ENCODE measurements at places on chromosomes 3 and 15.

DNA sequence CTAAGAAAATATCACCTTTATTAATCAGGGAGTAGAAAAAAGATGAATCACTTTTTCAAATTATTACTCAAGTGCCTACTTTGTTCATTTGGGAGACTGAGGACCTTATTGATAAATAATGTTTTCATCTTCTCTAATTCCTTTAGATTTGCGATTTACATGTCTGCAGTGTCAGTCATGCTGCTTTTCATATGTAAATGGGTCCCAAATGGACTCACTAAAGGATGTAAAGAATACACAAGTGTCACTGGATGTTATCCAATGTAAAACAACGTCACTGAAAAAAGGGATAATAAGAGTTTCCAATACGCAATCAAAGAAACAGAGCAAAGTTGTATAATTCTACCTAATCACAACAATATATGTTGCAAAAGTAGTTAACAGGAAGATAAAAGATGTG lies 84.9 kb downstream of the TFDP2 start:
- DNase-seq, result no peak

DNA sequence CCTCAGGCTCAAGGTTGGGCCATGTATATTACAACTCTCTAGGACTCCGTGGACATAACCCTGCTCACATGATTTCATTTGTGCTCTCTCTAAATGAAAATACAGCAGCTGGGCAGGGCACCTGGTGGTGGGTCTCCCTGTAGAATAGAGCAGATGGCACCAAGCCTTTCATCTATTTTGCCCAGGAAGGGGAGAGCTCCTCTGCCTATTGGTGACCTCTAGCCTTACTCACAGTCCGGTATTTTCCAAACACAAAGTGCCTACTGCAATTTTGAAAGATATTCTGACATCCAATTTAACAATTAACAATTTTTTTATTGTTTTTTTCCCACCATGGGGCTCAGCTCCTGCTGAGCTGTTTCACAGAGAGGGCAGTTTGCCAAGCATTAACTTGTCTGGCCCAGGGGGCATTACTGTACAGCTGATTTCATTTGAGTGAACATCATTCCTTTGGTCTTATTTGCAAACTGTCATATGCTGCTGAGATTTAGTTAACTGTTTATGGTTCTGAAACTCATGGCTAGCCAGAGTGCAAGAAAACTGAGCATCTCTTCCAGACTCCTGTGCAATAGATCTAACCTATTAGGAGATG lies 474.0 kb downstream of the EPHB1 start:
- DNase-seq, result no peak

DNA sequence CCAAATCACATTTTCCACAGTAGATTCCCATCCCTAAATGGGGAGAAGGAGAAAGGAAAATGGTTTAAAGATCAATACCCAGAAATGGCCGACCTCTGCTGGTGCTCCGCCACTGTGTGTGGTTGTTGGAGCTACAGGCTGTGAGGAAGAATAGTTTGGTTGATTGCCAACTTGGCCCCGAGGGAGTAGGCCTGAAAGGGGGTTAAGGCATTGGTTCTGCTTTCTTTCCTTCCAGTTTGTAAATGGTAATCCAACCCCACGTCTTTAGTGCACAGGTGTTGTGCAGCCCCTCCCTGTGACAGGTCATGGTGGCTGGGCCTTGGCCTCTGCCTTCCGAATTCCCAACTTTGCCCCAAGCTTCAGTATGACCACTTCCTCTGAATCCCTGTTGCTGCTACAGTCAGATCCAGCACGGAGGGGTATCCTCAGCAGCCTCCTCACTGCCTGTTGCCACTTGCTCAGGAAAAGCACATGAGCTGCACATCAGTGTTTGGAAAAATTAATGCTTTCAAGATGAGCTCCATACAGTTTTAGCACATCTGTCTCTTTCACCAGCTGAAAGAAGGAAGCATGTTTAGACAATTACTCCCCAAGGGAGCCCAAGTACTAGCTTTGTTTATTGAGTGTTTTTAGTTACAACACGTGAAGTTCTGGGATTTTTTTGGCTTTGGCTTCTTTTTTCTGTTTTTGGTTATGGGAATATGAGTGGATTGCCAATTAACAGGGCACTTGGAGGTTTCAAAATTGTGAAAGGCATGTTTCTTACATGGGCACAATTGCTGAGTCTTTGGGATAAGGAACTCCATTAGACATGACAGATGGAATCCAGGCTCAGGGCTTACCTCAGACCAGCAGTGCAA lies 92.3 kb upstream of the ROPN1 start:
- no peak for DNase-seq

DNA sequence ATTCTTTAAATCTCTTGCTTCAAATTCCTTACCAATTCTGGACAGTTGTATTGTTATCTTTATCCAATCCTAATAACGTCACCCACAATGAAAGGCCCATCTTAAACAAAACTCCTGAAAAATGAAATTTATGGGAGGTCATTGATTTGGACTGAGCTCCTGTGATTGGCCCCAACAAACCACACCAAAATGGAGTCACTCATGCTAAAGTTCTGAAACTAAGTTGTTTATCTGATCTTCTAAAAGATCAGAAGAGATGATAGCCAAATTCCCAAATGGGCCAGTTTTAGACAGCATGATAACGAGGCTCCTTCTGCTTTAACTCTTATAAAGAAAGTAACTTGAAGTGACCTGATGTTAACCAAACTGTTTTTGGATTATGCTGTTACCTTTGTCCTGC lies 39.7 kb upstream of the GPD1L start:
- no peak for DNase-seq

- DNase-seq, result no peak
Measured at GRCh38 chr3:162555761-162556160, 1059.2 kb downstream of the OTOL1 start.

DNA sequence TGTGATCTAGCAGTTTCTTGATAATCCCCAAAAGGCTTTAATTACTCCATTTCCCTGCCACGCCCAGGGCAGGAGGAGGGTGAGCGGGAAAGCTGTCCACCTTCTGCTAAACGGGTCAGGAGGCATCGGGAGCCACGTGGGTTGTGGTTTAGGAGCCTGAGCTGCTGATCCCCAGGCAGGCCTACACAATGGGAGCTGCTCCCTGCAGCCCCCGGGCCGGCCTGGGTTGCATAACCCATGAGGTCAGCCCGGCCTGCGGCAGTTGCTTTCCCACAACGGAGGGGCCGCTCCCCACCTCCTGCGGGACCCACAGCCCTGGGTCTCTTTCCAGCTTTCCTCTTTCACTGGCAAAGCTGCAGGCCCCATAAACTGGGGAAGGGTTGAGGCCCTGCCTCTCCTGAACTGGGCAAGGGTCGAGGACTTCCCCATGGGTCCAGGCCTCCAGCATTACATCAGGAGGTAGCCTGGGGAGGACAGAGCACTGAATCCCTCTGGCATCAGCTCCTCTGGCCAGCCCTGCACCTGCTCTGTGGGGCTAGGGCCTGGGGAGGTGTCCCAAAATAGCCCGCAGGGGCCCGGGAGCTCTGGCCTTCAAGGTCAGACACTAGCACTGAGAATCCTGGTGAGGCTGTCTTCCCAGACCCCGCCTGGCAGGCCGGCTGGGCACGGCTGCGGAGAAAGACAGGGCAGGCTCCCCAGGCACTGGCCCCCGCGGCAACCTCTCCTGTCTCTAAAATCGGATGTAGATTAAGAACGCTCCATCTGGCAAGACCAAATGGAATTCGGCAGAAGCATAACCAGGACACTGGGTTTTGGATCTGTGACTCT lies 47.3 kb downstream of the ZDHHC19 start:
- no peak for DNase-seq

DNA sequence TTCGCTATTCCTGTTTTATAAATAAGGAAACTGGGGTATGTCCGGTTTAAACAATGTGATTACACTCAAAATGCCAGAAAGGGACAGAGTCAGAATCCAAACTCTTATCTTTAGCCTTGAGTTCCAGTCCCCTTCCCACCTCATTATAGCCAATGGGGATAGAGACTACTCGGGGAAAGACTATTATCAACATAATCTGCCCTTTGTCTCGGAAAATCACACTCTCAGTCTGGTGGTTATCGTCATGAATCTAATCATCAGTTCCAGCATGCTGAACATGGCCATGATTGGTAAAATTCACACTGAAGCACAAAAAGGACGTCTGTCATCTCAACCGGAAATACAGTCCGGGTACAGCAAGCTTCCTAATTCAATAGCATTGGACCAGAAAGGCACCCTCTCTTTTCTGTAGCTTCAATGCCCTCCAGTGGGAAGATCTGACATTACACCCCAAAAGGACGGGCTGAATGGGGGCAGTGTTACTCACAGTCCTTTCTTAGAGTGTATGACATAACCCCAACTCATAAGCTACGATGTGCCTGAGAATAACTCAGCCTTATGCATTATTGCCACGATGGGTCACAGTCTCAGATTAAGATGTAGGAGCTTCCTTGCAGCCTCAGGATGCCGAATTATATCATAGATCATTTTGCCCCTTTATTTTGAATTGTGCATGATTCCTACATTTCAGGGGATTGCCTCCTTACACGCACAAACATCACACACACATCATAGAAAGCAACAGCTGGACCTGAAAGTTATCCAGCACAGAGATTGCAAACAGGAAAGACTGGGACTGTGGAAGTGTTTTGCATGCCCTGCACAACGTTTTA lies 390.4 kb upstream of the LMCD1 start:
- peak; percentile 70 for DNase-seq

GRCh38 chr3:63972196-63972595 lies 51.1 kb downstream of the PSMD6 start:
- no peak for DNase-seq

GRCh38 chr3:113914646-113915045 lies 33.2 kb upstream of the ZDHHC23 start:
- no peak for DNase-seq

DNA sequence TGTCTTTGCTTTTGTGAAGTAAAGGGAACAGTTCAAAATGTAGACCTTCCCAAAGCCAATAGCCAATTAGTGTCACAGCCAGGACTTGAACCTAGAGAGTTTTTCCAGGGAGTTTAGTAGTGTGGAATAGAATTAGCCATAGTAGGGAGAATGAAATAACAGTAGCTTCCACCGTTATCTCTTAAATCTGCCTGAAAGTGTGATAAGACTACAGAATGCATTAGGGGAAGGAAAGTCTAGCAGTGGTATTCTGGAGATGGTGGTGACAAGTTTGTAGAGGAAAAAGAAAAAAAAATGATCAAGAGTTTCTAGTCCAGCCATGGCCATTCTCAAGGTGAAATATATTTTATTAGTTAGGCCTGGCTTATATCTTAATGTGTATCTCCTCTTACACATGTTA lies 13.8 kb downstream of the ATP11B start:
- DNase-seq, result no peak

DNA sequence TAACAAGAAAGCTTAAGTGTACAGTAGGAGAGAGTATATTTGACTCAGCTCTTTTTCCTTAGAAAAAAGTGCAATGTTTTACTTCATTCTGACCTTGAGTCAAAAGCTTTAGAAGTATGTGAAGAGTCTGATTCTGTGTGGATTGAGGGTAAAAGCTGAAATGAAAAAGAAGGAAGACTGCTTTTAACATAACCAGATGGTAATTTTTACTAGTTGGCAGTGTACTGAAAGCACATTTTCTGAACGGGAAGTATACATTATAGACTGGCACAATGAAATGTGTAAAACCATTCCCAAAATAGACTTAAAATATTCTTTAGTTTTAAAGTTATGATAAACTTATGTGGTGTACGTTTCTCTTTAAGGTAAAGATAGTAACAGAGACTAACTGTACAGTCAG lies 197.8 kb upstream of the ZNF717 start:
- no peak for DNase-seq

DNA sequence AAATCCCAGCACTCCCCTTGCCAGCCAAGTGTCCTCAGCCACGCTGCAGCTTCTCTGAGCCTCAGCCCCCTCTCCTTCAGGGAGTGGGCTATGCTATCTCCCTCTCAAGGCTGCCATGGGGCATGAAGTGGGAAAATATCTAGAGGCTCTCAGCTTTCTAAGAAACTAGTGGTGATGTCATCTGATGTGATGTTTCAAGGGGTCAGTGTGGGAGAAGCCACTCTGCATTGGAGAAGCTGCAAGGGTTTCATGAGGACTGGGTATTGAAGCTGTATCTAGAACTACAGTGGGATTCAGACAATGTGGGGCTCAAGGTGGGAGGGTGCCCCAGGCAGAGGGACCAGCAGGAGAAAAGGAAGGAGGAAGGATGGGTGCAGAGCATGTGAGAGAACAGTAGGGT lies 210.2 kb downstream of the TLE3 start:
- DNase-seq, result no peak

DNA sequence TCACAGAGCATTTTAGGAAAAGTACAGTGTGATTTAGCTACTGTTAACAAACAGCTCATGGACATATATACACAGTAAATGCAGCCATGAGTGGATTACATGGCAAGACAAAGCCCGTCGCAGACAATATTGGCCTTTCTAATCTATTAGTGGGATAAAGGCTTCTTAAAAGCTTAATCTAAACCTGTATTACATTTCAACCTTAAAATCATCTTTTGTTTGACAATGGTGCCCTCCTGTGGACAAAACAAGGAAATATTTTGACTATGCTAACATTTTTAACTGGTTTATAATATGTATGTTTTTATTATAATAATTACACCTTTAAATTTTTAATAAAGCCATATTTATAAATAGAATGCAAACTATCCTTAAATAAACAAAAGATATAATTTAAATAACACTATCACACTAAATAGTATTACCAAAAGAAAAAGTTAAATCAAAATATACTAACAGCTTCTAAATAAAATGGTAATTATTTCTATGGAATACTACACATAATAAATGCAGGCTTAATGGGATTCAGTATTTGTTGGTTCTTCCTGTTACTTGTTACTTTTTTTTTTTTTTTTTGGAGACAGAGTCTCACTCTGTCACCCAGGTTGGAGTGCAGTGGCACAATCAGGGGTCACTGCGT lies 38.6 kb downstream of the TAFA4 start:
- peak; percentile 60 for DNase-seq

GRCh38 chr3:18382760-18383369 lies 42.3 kb downstream of the SATB1 start:
- no peak for DNase-seq

- DNase-seq, result no peak
Measured at GRCh38 chr3:150422907-150423306, 14.8 kb downstream of the TSC22D2 start.

DNA sequence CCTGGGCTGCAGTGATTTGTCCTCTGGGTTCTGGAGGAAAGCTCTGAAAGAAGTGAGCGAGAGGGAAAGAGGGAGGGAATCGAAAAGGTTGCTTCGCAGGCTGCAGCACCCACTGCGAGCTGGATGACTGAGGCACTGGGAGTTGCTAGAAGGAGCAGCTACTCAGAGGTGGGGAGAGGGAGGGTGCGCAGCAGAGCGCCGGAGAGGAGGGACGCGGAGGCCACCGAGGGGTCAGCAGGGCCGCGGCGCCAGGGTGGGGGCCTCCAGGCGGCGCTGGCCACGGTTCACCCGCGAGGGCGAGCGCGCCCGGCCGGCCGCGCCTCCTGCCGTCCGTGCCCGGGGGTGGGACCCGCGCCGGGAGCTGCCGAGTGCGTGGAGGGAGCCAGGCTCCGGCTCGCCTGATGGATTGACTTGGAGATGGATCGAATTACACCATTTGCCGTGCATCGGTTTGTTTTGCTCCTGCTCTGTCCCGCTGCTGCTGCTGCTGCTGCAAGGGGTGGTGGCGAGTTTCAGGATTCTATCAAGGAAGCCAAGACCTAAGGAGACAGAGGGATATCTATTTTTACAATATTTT lies at the start of gene SEMA6D:
TSS of gene SEMA6D (plus strand) at position 470 of the 577 bp plus-strand sequence. CDS start 42,294 bp downstream, outside the sequence.
- DNase-seq, result no peak

Data from CD4-positive, alpha-beta T cell (primary cell).